NAMALWA (cell line): ENCODE measurements at places on chromosomes 5 and 9.

- no peak for DNase-seq
These were observed 302.6 kb upstream of the TAS2R1 start for GRCh38 chr5:9932770-9933169.

- DNase-seq: no peak
These were observed 747 bp downstream of the TRPM3 start for GRCh38 chr9:71120501-71121247.

- DNase-seq: no peak
These were observed 122.6 kb upstream of the KLF4 start for GRCh38 chr9:107612136-107612535.

DNA sequence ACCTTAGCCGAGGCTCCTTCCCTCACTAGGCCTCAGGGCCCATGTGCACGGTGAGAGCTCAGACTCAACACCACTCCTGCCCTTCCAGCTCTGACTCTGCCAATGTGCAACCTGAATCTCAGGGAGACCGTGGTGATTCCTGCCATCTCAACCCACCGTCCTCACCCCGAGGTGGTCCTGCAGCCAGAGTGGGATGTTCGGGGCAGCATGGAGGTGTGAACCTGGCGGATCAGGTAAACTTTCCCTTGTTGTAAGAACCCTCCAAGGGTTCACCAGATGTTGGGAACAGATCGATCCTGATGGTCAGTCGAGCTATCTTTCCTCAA is 538 bp upstream of the AKNA start:
- no peak for DNase-seq

DNA sequence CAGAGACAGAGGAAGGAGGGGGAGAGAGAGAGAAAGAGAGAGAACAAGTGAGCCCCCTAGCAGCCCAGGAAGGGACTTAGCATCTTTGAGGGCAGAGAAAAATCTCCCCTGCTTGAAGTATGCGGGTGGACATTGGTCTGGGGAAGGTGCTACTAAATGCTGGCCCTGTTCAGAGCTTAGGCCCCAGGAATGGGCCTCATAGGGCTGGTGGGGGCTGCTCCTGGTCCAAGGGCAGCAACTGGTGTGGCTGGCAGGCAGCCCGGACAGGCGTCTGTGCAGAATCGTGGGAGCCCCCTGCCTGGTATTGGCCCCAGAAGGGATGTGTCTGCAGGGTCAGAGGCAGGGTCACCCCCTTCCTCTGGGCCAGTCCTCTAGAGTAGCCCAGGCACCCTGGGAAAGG is 47.8 kb upstream of the SUSD3 start:
- no peak for DNase-seq
